ENCODE measurements at places on chromosomes 4 and X.

DNA sequence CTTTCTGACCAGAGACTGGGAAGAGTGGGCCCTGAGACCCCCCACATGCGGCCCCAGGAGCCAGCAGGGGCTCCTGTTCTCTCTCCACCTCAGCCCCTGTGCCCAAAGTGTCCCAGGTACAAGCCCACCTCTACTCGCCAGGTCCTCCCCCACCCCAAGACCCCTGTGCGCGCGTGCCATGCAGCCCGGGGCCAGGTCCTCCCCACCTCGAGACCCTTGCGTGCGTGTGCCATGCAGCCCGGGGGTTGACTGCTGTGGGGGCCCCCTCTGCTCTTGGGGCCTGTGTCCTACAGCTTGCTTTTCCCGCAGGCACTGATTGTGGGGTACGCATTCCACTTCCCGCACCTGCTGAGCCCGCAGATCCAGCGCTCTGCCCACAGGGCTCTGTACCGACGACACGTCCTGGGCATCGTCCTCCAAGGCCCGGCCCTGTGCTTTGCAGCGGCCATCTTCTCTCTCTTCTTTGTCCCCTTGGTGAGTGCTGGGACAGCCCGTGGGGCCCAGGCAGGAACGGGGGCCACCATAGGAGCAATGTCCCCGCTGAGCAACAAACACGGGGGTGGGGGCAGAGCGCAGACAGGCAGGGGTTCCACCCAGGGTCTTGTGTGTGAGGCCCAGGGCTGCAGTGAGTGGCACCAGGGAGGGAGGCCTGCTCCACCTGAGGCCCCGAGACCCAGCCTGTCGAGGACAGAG is 20.3 kb downstream of the DGKQ start:
- no peak for DNase-seq

- no peak for DNase-seq
Observed at GRCh38 chr4:4491396-4491893, 50.4 kb downstream of the STX18 start.

DNA sequence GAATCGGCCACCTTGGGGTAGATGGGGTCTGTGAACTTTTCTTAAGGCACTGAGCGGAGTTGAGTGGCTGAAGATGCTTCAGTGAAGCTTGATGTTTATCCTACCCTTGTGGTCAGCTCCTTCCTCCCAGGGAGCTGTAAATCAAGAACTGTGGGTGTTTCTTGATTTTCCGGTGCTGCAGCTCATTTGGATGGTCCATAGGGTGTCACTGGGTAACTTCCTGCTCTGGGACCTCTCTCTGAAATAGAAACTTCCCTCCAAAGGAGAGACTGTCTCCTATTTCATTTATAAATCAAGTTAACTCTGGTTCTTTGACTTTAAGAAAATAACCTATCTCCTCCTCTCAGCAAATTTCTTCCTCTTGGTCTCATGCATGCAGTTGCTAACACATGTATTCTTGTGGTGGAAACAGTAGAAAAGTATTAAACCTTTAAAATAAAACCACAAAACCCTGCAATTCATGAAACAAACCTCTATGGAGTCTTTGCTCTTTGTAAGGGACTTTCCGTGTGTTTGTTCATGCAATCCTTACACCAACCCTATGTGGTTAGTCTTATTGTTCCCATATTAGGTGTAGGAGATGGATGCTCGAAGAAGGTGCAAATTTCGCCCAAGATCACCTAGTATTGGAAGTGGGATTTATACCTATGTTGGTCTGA is 110.3 kb downstream of the SHROOM3 start:
- no peak for DNase-seq

- no peak for DNase-seq
Observed at GRCh38 chrX:111521169-111521568, 9.7 kb downstream of the SERTM2 start.

DNA sequence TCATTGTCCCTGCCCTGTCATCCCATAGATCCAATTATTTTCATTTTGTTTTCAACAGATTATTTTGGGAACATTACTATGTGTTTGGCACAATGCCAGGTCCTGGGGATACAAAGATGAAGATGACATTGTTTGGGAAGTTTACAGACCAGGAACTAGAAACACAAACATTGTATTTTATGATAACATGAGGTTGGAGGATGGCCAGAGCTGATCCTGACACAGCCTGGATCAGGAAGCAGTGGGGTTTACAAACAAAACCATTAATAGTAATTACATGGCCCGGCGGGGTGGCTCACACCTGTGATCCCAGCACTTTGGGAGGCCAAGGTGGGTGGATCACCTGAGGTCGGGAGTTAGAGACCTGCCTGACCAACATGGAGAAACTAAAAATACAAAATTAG is 29.9 kb downstream of the CLRN2 start:
- no peak for DNase-seq

Measured in cardiac muscle cell (in vitro differentiated cells and primary cell).